Hepatocyte (in vitro differentiated cells): ENCODE measurements at places on chromosomes 6 and 20. TPM values are rescaled to one million over a fixed set of nuclear protein-coding genes. Genes with fewer than 3 reads are reported as not detected.

- DNase-seq, result no peak
- H3K36me3 ChIP-seq, result no peaks in the 10 kb centered on the region
- H3K4me3 ChIP-seq, result no peak overlapping the region
- no peaks in the 10 kb centered on the region for H3K4me1 ChIP-seq
- no peak overlapping the region for H3K27ac ChIP-seq
- H3K27me3 ChIP-seq, result no peaks in the 10 kb centered on the region
Measured at GRCh38 chr6:96649926-96650325, 87.0 kb downstream of the FHL5 start.

RAB23 gene
- 37.2 and 37.7 TPM in 2 replicates for total RNA-seq

GRCh38 chr6:92586236-92586977 lies 833.0 kb downstream of the EPHA7 start:
- no peaks in the 10 kb centered on the region for H3K4me1 ChIP-seq
- DNase-seq, result no peak
- no peak overlapping the region for H3K27ac ChIP-seq
- no peaks in the 10 kb centered on the region for H3K36me3 ChIP-seq
- H3K27me3 ChIP-seq, result no peaks in the 10 kb centered on the region
- H3K4me3 ChIP-seq, result no peak overlapping the region

- DNase-seq, result no peak
- H3K27me3 ChIP-seq, result no peaks in the 10 kb centered on the region
- H3K27ac ChIP-seq, result no peak overlapping the region
- no peaks in the 10 kb centered on the region for H3K4me1 ChIP-seq
- H3K4me3 ChIP-seq, result no peak overlapping the region
- no peaks in the 10 kb centered on the region for H3K36me3 ChIP-seq
Measured at GRCh38 chr20:8527998-8528723, 396.1 kb downstream of the PLCB1 start.
